Transverse colon (tissue), 4 donors: ENCODE measurements at places on chromosomes 7 and 10. TPM values are rescaled to one million over a fixed set of nuclear protein-coding genes. Genes with fewer than 3 reads are reported as not detected.

AKR1B15 gene
- total RNA-seq, result not detected

FAM221A gene
- total RNA-seq, result 12.8 TPM

DNA sequence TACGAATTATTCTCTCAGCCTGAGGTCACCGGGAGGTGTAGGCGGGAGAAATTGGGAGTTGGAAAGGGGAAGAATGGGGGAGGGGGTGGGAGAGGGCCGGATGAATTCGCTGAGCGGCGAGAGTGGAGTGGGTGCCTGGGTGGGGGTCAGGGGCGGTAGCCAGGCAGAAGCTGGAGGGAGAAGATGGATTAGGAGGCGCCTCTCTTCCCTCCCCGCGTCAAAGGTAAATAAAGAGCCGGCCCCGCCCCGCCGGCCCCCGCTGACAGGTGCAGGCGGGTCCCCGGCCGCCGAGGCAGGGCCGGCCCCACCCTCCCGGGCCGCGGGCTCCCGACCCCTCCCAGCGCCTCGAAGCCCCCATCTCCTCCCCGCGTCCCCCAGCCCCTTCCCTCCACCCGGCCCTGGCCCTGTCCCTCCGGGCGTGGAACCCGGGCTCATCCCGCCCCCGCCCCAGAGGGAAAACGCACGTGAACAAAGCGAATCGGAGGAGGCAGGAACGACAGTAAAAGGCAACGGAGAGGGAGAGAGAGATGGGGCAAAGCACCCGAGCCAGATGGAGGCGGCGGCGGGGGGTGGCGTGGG, 872 bp downstream of the FAM131B start:
- H3K27me3 ChIP-seq, result peaks cover 45% of the 10 kb centered on the region
- H3K4me1 ChIP-seq, result peaks cover 18% of the 10 kb centered on the region
- no peaks in the 10 kb centered on the region for H3K36me3 ChIP-seq
- no peak for DNase-seq
- peak overlapping the region; percentile 58 for H3K4me3 ChIP-seq

RSU1 gene
- 132 TPM for total RNA-seq

DNA sequence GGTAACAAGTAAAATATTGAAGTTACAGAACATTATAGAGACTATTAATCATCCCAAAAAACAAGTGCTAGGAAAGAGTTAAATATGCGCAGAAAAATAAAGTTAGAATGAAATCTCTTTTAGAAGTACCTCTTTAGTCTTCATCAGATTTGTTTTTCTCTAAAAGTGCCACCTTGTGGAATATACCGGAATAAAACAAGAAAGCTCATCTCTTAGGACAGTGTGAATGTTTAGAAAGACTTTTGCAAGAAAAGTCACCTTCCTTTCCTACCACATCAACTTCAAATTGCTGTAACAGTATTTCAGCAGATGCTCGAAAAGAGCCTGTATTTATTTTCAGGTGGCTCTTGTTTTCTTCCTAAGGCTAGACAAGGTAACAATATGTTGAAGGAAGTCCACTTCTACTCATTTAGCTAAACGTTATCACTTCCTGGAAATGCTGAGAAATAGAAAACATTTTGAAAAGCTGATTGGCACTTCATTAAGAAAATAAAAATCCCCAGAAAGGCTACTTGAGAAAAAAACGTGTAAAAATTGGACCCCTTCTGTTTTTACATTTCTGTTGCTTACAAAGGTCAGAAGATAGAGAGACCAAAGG, 19.8 kb upstream of the FAM133B start:
- H3K27ac ChIP-seq, result no peak overlapping the region
- H3K27me3 ChIP-seq, result no peaks in the 10 kb centered on the region
- H3K36me3 ChIP-seq, result no peaks in the 10 kb centered on the region
- no peaks in the 10 kb centered on the region for H3K4me1 ChIP-seq
- no peak for DNase-seq

DNA sequence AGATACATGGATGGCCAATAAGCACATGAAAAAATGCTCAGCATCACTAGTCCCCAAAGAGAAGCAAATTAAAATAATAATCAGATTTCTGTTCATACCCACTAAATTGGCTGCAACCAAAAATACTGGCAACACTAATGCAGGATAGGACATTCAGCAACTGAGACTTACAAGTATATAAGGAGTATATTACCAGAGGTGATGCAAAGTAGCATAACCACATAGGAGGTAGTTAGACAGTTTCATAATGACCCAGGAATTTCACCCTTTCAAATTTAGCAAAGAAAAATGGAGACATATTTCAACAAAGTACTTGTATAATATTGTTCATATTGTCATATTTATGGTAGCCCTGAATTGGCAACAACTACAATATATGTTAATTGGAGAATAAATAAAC, 727.8 kb downstream of the GRID1 start:
- H3K27ac ChIP-seq, result no peak overlapping the region
- H3K4me1 ChIP-seq, result peaks cover 26% of the 10 kb centered on the region
- H3K4me3 ChIP-seq, result no peak overlapping the region

DNA sequence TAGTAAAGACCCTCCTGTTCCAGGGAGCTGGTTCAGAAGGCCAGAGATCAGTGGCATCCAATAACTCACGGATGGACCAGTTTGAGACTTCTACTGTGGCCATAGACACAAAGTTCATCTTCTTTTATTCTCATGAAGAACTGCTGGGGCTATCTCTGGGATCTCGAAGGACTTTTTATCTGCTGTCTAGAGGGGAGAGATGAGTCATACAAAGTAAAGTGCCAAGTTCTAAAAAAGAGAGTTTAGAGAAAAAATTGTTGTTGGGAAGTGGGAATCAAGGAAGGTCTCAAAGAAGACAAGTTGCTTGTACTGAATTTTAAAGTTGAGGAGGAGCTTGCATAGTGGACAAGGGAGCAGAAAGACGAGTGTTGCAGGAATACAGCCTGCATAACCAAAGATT, 8.0 kb upstream of the FAM221A start:
- H3K27ac ChIP-seq, result no peak overlapping the region
- DNase-seq, result no peak
- H3K27me3 ChIP-seq, result no peaks in the 10 kb centered on the region
- no peaks in the 10 kb centered on the region for H3K36me3 ChIP-seq
- H3K4me1 ChIP-seq, result no peaks in the 10 kb centered on the region

- DNase-seq, result no peak
- H3K4me3 ChIP-seq, result no peak overlapping the region
- H3K36me3 ChIP-seq, result no peaks in the 10 kb centered on the region
- no peaks in the 10 kb centered on the region for H3K27me3 ChIP-seq
- no peak overlapping the region for H3K27ac ChIP-seq
- peaks cover 12% of the 10 kb centered on the region for H3K4me1 ChIP-seq
Measured at GRCh38 chr7:135770139-135770710, 21.6 kb upstream of the FAM180A start.

DNA sequence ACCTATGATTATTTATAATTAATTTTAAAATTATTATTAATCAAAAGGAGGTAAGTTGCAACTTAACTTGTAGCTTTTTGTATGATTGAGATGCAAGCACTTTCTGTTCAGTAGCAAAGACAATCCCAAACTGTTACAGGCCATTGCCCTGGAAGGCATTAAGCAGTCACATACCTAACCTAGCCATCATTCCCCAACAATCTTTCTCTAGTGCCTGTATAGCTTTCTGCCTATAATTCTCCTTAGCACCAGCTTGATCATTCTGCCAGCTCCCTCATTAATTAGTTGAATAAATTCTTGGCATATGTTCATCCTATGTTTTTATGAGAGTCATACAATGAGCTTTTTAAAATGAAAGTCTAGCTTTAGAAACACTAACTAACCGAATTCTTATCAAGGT, 178.9 kb upstream of the TMEM106B start:
- H3K4me1 ChIP-seq, result no peaks in the 10 kb centered on the region
- no peak for DNase-seq
- H3K36me3 ChIP-seq, result no peaks in the 10 kb centered on the region
- H3K4me3 ChIP-seq, result no peak overlapping the region

DNA sequence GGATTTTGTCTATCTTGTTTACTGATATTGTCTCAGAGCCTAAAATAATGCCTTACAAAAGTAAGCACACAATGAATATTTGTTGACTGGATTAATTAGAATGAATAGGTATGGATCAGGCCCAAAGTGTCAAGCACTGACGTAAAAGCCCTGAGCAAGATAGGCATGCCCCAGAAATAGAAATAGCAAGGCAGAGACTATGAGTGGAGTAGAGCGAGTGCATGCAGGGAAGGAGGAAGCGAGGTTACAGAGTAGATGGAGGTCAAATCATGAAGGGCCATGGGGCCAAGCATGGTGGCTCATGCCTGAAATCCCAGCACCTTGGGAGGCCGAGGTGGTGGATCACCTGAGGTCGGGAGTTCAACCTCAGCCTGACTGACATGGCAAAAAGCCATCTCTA, 51.6 kb upstream of the SFTPD start:
- no peaks in the 10 kb centered on the region for H3K27me3 ChIP-seq
- DNase-seq, result no peak
- H3K4me3 ChIP-seq, result no peak overlapping the region
- H3K27ac ChIP-seq, result no peak overlapping the region

DNA sequence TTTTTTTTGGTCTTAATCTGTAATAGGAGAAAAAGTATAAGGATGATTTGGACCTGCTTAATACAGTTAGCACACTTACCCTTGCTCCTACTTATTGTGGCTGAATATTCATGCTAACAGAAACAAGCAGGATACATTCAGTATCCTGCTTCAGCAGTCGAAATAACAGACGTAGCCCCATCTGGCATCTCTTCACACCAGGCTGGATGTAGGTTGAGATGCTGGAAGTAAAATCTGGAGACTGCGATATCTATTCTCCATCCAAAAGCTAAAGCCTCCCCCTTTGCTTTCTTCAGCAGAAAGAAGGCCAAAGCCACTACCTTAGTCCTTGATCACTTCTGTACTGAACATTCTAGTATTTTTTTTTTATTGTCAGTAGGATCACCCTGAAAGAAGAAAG, 537.4 kb downstream of the AUTS2 start:
- H3K36me3 ChIP-seq, result no peaks in the 10 kb centered on the region
- no peak for DNase-seq
- no peaks in the 10 kb centered on the region for H3K27me3 ChIP-seq
- H3K27ac ChIP-seq, result no peak overlapping the region
- H3K4me3 ChIP-seq, result no peak overlapping the region

TBC1D12 gene
- 27.2 TPM for total RNA-seq

RPA3 gene
- total RNA-seq, result 4.1 TPM

- no peaks in the 10 kb centered on the region for H3K4me1 ChIP-seq
- H3K27me3 ChIP-seq, result no peaks in the 10 kb centered on the region
- DNase-seq, result no peak
- no peak overlapping the region for H3K4me3 ChIP-seq
- no peaks in the 10 kb centered on the region for H3K36me3 ChIP-seq
- no peak overlapping the region for H3K27ac ChIP-seq
Measured at GRCh38 chr10:21379143-21379542, 146.3 kb downstream of the SKIDA1 start.
